ENCODE measurements at places on chromosomes 11 and 22. TPM values are rescaled to one million over a fixed set of nuclear protein-coding genes. Genes with fewer than 3 reads are reported as not detected.

- DNase-seq, result no peak
Measured at GRCh38 chr11:71311176-71311925, 59.0 kb upstream of the SHANK2 start.

DNA sequence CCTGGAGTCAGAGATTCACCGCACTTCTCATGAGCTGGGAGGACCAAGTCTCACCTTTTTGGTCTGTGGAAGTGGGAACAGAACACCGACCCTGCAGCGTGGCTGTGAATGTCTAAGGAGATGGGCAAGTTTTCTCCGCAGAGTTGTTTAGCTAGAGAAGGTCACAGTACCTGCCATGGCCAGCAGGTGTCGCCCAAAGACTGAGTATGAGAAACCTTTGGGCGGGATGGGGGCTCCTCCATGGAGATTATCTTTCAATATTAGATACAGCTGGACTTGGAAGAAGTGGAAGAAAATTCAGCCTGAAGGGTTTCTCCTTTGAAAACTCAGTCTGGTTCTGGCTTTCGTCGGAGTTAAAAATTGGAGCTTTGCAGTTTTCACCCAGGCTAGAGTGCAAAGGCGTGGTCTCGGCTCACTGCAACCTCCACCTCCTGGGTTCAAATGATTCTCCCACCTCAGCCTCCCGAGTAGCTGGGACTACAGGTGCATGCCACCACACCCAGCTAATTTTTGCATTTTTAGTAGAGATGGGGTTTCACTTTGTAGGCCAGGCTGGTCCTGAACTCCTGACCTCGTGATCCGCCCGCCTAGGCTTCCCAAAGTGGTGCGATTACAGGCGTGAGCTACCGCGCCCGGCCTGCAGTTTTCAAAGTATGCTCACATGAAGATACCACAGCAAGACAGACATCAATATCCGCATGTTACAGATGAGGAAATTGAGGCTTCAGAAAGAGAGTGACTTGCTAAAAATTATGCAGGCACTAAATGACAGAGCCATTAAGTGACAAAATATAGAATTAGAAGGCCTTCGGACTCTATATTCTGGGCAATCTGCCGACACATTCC is 10.7 kb upstream of the DSCAML1 start:
- DNase-seq, result peak; percentile 46

GRCh38 chr22:37710675-37711074 is 13.8 kb downstream of the TRIOBP start:
- DNase-seq, result no peak

DNA sequence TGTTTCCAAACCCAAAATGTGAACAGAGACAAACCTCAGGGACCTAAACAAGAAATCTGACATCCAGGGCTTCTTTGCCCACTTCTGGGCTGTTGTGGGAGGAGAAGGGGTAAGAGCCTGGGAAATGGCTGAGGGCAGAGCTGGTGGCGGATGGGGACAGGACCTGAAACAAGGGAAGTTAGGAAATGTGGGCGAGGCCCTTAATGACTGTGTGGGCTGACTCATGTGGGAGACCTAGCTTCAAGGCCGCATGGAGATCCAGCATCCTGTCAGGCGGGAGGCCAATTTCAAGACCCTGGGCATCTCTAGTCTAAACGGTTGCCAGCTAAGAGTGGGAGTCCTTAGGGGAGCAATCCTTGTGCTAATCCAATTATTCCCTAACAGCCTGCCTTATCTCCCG is 2.1 kb upstream of the OAF start:
- no peak for DNase-seq

OR4C15 gene
- not detected for total RNA-seq

- DNase-seq, result no peak
Measured at GRCh38 chr11:129417458-129417857, 41.8 kb downstream of the BARX2 start.

DNA sequence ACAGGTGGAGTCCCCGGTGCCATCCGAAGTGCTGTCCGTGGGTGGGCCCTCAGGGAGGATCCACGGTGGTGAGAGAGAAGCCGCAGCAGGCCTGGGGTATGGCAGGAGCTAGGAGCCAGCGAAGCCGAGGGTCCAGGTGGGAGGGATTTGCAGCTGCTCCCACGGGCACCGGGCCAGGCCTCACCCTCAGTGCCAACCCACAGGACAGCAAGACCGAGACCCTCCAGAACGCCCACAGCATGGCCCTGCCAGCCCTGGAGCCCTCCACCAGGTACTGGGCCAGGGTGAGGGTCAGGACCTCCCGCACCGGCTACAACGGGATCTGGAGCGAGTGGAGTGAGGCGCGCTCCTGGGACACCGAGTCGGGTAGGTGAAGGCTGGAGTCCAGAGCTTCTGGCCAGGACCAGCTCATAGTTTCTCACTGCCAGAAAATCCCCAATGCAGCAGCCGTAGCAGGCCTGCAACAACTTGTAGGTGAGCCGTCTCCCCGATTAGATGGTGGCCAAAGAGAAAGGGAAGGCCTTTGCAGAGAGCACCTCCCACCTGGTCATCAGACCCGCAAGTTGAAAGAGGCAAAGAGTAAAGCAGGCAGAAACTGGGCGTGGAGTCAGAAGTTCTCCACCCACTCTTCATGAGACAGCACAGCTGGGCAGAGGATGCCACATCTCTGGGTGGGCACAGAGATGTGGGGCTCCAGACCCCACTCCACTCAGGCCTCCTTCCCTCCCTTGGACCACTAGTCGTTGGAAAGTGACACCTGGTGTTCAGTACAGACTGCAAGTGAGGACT is 20.4 kb downstream of the CSF2RB start:
- DNase-seq, result no peak

DNA sequence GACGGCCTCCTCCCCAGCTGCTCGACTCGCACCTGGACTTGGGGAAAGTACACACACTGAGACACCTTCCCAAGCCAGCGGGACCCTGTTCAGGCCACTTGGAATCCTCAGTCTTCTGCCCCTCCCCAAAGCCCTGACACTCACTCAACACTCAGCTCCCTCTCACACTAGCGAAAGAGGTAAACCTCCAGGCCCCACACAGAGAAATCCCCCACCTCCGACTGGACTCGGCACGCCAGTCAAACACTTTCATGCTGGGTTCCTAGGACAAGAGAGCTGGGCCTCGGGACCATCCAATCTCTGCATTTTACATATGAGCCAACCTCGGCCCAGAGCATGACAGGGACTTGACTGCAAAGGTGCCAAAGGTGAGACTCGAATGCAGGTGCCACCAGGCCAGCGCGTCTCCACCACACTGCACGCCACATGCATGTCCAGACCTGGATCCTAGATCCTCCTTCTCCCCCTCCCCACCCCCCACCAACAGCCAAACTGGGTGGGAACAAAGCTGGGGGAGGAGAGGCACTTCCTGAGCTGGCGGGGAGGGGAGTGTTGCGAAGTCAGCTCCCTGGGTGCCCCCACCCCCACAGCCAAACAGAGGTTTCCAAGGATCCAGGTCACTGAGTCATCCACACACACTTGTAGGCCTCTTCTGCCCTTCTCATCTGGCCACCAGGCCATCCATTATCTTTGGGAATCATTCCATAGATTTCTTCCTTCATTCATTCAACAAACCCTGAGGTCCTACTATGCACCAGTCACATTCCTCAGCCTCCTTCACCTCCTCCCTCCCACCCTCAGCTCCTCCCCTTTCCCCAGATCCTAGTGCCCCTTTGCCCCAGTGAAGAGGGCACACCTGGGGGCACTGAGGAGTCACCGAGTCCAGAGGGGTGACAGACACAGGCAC is 10.7 kb upstream of the CD5 start:
- no peak for DNase-seq

- no peak for DNase-seq
Measured at GRCh38 chr22:39313258-39314001, 6.0 kb downstream of the RPL3 start.

DNA sequence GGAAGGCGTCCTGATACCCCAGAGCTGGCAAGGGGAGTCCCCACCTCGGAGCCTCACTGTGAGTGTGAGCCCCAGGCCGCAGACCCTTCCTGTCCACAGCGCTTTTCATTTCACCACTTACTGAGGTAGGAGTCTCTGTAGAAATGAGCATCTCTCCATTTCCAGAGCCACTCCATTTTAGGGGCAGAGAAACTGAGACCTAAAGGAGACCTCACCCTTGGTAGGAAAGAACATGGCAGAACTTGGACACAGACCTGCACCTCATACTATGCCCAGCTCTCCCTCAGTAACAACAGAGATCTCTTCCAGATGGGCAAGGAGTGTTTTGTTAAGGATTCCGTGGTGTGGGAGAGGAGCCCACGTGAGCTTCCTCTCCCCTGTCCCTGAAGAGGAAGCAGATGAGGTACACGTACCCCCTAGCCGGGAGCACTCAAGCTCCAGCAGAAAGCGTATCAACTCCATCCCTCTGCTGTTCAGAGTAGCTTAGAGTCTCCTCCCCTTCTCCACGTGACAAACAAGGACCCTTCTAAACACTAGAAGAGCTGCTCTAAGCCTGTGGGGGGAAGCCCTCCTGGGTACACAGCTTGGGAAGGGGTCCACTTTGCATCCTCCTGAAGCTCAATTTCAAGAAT is 532 bp upstream of the VSIG2 start:
- no peak for DNase-seq

DNA sequence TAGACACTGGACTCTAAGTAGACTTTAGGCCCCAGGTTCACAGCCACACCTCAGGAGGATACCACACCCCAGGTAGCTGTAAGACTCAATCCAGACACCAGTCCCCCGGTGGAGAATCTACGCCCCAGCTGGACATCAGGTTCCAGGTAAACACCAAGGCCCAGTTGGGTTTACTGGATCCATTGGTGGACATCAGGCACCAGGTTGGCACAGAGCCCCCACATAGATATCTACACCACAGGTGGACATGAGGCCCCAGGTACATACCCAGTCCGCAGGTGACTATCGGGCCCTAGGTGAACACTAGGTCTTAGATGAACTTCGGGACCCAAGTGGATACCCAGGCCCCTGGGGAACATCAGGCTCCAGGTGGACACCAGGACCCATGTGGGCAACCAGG is 58.9 kb upstream of the SEPTIN5 start:
- no peak for DNase-seq

GRCh38 chr11:12182302-12182675 is 71.9 kb downstream of the MICAL2 start:
- DNase-seq, result no peak

DNA sequence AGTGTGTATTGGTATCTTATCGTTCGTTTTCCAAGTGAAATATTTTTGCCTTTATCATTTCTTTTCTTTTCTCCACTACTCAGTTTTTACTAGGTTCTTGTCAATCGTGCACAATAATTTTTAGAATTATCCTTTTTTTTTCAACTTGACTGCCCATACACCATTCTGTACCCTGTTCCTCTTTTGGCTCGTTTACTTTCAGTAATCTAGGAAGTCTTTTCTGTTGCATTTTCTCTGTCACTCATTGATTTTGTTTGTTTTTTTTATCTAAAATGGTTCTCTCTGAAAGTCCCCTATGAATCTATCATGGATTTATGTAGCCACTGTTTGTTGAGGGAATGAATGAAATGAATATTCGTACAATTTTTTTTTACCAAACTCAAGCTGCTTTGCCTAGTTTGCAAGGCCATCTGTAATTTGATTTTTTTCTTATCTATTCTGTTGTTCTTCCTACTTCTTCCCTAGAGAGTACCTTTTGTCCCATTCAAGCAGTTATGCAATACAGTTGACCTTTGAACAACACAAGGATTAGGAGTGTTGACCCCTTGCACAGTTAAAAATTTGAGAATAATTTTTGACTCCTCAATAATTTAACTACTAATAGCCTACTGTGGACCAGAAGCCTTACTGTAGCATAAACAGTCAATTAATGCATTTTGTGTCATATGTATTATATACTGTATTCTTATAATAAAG is 166.3 kb downstream of the TMEM135 start:
- DNase-seq, result no peak

NARS2 gene
- 5.6 TPM for total RNA-seq

DNA sequence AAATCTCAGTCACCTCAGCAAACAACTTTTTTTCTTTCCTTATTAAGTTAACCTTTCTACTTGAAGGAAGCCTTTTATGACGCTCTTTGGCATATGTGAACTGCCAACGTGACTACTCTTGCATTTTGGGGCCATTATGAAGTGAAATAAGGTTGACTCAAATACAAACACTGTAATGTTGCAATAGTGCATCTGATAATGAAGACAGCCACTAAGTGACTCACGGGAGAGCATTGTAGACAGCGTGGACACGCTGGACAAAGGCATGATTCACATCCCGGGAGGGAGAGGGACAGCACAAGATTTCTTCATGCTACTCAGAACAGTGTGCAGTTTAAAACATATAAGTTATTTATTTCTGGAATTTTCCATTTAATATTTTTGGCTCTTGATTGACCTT is 560.8 kb downstream of the ETS1 start:
- peak; percentile 13 for DNase-seq

DNA sequence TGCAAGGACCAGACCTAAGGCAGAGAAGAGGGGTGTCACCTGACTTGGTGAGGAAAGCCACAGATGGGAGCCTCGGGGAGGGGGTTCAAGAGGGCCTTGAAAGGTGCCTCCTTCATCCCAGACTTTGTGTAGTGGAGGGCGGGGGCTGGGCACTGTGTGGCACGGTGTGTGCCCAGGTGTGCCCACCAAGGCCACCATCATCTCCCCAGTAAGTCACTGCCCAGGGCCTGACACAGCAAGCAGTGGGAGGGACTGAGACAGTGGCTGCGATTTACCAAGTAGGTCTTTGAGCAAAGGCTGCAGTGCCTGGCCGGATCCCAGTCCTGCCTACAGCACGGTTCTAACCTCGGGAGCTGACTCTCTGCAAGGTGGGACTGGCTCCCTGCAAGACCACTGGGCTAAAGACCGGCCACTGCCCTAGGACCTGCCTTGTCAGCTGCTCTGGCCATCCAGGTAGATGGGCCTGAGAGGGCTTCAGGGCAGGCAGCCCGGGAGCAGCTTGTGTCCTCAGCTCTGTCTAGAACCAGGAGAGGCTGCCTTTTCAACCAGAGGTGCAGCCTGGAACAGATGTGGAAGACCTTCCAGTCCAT is 1.4 kb downstream of the OSM start:
- no peak for DNase-seq

GGTLC3 gene
- total RNA-seq, result not detected

GRCh38 chr22:50125029-50125428 is 35.2 kb downstream of the MOV10L1 start:
- no peak for DNase-seq

GRCh38 chr11:126280595-126280994 is 2.3 kb upstream of the TIRAP start:
- DNase-seq, result no peak

GRCh38 chr11:44716256-44716655 is 10.5 kb upstream of the TSPAN18 start:
- DNase-seq, result no peak

SLC6A5 gene
- total RNA-seq, result not detected

- DNase-seq, result no peak
Measured at GRCh38 chr11:14566331-14567063, 46.3 kb upstream of the PSMA1 start.

- DNase-seq, result no peak
Measured at GRCh38 chr22:44403166-44403565, 90.4 kb upstream of the SHISAL1 start.
